Smooth muscle cell of the coronary artery (primary cell): ENCODE measurements at places on chromosomes 13 and 19. TPM values are rescaled to one million over a fixed set of nuclear protein-coding genes. Genes with fewer than 3 reads are reported as not detected.

The ZNF667 gene
- total RNA-seq: 4.3 and 4.4 TPM in 2 replicates

The CCL25 gene
- not detected in 2 replicates for total RNA-seq

The POLR1D gene
- total RNA-seq: 30.7 and 61.9 TPM in 2 replicates

The CEACAM20 gene
- total RNA-seq: not detected in 2 replicates

The LPAR6 gene
- 5.1 and 7.7 TPM in 2 replicates for total RNA-seq

The IGFL4 gene
- under 0.01 TPM in 1 of 2 replicates, not detected in the other for total RNA-seq

The CEP89 gene
- 6.3 and 7.3 TPM in 2 replicates for total RNA-seq

The SRRM5 gene
- not detected in 2 replicates for total RNA-seq

The ZNF320 gene
- 9.0 and 12.6 TPM in 2 replicates for total RNA-seq

The FPR3 gene
- 0.23 TPM in 1 of 2 replicates, not detected in the other for total RNA-seq

The SMAD9 gene
- total RNA-seq: 0.47 and 6.5 TPM in 2 replicates

The FBXO27 gene
- total RNA-seq: 1.8 and 2.0 TPM in 2 replicates

The YJEFN3 gene
- 0.12 and 0.15 TPM in 2 replicates for total RNA-seq

The ZNF844 gene
- 6.3 and 6.8 TPM in 2 replicates for total RNA-seq

The CEACAM8 gene
- not detected in 2 replicates for total RNA-seq

The SIGLEC8 gene
- total RNA-seq: not detected in 2 replicates

The ZNF208 gene
- 1.4 and 2.1 TPM in 2 replicates for total RNA-seq

The VSIG10L gene
- total RNA-seq: 0.23 and 0.30 TPM in 2 replicates

The THSD1 gene
- 11.2 and 11.7 TPM in 2 replicates for total RNA-seq

The NKPD1 gene
- 0.08 and 0.23 TPM in 2 replicates for total RNA-seq

The DOCK6 gene
- 9.0 and 14.2 TPM in 2 replicates for total RNA-seq
